Activated gamma-delta T cell treated with anti-CD3 and anti-CD28 coated beads, Interleukin-2, amount 50 U/mL, for 16 hours (primary cell): ENCODE measurements at places on chromosomes 5 and 9.
A peak's percentile ranks its signal among the peaks of the same experiment; 100 is the strongest.

DNA sequence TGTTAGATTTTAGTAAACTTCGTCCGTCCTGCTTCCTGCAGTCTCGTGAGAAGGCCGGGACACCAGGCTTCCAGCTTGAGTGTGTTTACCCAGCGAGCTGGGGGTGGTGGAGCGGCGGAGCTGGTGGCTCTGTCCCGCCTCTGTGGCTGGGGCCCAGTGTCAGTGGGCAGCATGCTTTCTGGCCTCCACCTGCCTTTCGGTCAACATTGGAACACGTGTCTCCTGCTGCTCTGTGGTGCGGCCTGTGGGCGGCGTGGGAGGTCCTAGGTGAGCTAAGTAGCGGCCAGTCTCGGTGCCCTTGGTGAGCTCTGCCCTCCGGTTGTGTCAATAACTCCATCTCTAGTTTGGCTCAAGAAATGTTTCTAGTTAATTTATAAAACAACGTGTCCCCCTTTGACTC lies 125.9 kb downstream of the GADD45G start:
- no peak for DNase-seq

DNA sequence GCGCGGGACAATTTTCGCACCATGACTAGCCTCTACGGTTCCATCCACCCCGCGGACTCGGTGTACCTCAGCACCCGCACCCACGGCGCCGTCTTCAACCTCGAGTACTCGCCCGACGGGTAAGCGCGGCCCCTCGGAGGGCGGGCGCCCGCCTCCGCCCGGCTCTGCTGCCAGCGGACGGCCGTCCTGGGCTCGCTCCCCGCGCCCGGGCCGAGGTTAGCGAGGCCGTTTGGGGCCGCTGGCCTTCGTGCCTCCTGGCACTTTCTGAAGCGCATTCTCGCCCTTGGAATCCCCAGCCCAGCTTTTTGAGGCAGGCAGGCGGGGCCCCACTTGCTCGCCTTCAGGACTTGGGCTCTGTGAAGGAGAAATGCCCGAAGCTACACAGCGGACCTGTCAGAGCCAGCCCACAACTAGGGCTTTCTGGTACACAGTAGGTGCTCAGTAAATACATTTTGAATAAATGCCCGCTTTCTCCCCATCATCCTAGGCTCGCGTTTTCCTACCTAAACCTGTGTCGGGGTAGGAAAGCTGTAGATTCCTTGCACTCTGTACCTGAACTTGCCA lies 772 bp downstream of the DCAF10 start:
- DNase-seq = peak; percentile 7

DNA sequence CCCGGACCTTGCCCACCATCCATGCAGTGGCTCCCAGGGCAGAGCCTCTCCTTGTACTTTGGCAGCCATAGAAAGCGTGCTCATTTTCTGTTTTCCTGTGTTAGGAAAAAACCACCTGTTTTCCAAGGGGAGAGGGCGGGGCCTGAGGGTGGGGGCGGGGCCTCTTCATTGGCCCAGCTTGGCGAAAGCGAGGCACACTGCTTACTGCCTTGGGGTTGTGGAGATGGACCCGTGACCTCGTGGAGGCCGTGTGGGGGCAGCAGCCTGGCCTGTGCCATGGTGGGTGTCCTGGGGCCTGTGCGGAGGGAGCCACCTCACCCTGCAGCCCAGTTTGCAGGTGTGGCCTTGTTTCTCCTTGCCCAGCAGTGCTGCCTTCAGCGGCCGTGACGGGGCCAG lies 4.4 kb upstream of the TOR4A start:
- no peak for DNase-seq

DNA sequence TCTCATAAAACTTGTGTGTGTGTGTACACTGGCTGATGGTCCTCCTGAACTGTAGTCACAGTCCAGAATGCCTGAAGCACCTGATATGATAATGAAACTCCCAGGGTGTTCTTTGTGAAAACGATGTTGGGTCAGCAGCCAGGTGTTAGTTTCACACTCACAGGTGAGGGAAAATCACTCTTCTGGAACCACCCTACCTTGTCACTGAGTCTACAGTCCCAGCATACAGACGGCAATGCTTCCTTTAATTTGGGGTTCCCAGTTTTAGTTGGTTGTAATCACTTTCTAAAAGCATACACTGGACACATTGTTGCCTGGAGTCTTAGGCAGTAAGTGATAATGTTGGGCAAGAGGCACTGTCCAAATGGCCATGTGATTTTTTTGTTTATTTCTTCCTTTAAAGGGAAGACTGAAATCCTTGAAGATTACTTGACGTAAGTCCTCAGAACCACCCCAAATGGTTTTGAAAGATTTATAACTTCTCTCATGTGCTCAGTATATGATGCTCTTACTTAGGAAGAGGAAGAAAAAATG lies 18.2 kb upstream of the MGAT1 start:
- DNase-seq = no peak

DNA sequence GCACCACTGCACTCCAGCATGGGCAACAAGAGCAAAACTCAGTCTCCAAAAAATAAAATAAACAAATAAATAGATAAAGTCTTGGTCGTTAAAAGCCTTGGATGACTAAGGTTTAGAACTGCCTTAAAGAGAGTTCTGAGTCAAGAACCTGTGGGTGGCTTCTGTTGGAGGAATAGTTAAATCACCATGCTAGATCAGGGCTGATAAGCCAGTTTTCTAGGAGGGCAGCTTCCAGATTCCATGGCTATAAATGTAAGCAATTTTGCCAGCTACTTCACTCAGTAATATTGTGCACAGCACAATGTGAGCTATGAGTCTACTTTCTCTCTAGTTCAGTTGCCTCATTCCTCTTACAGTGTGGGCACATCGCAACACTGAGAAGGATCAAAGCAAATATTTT lies 242.1 kb upstream of the NUDT12 start:
- DNase-seq = no peak
